ENCODE measurements at places on chromosomes 3 and 15. TPM values are rescaled to one million over a fixed set of nuclear protein-coding genes. Genes with fewer than 3 reads are reported as not detected.

Gene C2CD4A
- not detected for polyA plus RNA-seq

GRCh38 chr3:141078200-141078599 is 27.1 kb downstream of the SPSB4 start:
- DNase-seq: no peak

Gene ASB14
- polyA plus RNA-seq: 1.9 TPM

Gene RAB27A
- 45.9 TPM for polyA plus RNA-seq

Gene GPR149
- not detected for polyA plus RNA-seq

GRCh38 chr3:46013316-46014094 is 13.8 kb downstream of the XCR1 start:
- DNase-seq: no peak

GRCh38 chr3:122992676-122993075 is 34.9 kb downstream of the SEMA5B start:
- DNase-seq: no peak

DNA sequence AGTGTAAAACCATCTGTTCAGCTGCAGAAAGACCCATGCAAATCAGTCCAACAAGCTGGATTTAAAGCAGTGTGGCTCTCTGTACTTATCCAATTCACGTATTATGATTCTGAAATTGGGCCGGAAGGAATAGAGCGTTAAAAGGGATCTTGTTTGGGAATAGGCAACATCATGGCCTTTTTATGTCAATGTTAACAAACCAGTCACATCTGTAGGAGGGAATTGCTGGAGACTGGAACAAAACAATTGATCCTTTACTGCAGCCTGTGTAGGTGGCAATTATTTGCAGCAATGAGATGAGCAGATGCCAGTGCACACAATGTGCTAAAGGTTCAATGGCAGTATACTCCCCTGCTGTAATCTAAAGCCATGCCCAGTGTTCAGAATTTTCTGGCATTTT is 887.4 kb upstream of the ROBO1 start:
- DNase-seq: no peak

- no peak for DNase-seq
Measured at GRCh38 chr3:190004656-190005055, 116.0 kb downstream of the P3H2 start.

GRCh38 chr3:61848885-61849284 is 287.5 kb downstream of the PTPRG start:
- DNase-seq: peak; percentile 67

- no peak for DNase-seq
Measured at GRCh38 chr15:44782516-44782915, 46.2 kb downstream of the TRIM69 start.

- no peak for DNase-seq
Measured at GRCh38 chr3:25386686-25387255, 41.3 kb upstream of the RARB start.

GRCh38 chr3:111769992-111770352 is 89.1 kb upstream of the PHLDB2 start:
- no peak for DNase-seq

GRCh38 chr3:190558796-190559195 is 44.9 kb downstream of the IL1RAP start:
- DNase-seq: no peak

GRCh38 chr3:66454464-66454859 is 46.4 kb downstream of the LRIG1 start:
- no peak for DNase-seq

- DNase-seq: no peak
Measured at GRCh38 chr3:2484162-2485026, 385.7 kb downstream of the CNTN4 start.

Gene THOC7
- polyA plus RNA-seq: 78.4 TPM

Gene SLC6A20
- 0.60 TPM for polyA plus RNA-seq

GRCh38 chr3:11624161-11624560 is 19.6 kb downstream of the VGLL4 start:
- no peak for DNase-seq

Gene BCL2A1
- polyA plus RNA-seq: 0.80 TPM

DNA sequence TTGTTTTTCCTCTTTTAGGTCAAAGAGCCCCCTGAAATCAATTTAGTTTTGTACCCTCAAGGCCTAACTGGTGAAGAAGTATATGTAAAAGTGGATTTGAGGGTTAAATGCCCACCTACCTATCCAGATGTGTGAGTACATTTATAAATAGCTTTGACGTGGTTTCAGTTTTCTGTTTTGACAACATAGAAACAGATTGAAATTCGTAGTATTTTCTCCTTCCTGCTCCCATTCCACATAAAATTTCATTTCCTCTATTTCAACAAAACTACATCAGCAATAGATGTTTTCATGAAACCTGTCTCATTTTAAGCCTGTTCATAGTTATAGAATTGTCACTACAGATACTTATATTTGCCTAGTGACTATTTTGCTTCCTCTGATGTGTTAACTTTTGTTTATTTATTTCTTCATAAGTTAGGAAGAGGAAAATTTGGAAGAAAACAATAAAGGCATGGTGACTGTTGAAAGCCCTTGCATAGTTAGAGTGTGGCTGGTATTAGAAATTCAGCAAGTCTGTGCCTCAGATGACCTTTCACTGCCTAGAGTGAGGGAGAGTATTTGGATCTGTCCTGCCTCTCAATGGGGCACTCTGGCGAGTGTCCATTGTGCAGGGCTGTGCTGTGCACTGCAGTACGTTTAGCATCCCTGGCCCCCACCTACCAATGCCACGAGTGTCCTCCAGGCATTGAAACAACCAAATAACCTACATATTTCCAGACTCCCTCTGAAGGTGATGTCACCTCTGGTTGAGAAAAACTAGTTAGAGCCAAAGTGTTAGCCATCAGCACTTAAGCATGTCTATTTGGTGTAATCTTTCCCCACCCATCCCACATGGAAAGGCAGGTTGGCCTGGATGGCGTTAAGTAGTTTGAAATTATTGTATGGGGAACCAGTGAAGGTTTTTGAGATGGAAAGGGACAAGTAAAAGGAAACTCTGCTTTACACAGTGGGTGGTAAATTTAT is 5.9 kb downstream of the EIF2AK4 start:
- DNase-seq: no peak

GRCh38 chr3:3461317-3461716 is 281.8 kb upstream of the CRBN start:
- DNase-seq: no peak

GRCh38 chr3:57252404-57252803 is 24.9 kb downstream of the APPL1 start:
- DNase-seq: no peak

Gene ZBBX
- polyA plus RNA-seq: 10.3 TPM

Gene CFAP91
- 11.9 TPM for polyA plus RNA-seq

Gene IL17RC
- polyA plus RNA-seq: 46.3 TPM

DNA sequence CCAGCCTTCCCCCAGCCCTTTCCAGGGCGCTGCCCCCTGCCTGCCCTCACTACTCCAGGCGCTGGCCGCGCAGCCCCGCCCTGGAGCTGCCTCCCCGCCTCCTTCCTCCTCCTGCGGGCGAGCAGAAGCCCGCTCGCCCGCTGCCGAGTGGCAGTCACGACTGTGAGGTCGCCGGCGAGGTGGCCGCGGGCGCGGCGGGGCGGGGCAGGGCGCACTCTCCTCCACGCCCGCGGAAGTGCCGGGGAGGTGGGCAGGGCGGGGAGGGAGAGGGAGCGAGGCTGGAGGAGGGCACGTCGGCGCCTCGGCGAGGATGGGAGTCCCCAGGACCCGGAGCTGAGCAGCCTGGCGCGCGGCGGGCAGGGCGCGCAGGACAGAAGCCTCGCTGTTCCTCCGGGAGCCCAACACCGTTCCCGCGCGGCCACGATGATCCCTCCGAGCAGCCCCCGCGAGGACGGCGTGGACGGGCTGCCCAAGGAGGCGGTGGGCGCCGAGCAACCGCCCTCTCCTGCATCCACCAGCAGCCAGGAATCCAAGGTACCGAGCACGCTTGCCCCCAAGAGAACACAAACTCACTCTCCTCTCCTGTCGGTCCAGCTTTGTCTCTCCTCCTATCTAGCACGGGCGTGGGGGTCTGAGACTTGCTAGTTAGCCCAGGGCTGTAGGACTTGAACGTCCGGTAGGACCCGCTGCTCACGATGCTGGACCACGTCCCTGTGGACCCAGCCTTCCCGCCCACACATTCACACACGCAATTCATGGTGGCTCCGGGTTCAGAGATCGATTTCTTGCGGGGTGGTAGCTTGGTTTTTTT is at the start of gene STAC:
TSS of gene STAC (plus strand) at position 284 of the 811 bp plus-strand sequence. CDS start at position 424, 140 bp downstream.
- no peak for DNase-seq

DNA sequence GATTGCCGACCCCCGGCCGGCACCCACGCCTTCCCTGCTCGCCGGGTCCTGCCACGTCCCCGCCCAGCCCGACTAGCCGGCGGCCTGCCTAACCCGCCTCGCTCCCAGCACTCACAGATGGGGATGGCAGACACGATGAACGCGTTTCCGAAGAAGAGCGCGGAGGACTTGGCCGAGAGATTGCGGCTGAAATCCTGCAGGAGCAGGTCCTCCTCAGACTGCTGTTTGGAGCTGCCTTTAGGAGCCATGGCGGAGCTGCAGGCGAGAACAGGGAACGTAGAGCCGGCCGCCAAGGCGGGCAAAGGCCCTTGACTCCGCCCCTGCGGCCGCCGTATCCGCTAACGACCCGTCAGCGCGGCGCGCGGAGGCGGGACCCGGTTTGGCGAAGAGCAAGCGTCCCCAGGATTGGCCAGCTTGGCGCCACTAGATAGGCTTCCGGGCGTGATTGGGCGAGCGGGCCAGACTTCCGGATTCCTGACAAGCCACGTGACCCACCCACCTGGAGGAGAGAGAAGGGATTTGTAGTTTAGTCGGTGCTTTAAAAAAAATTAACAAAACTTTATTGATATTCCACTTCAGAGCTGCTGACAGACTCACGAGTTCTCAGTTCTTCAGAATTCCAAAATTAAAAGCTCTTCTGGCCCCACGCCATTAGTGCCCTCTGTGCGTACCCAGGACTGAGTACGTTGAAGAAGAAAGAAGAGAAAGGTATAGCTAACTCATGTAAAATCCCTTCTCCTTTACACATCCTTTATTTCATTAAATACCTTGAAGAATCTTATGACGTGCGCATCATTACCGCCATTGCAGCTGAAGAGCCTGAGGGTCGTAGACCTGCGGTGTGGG is at the start of gene SSR3:
TSS of gene SSR3 (minus strand) at position 276 of the 846 bp plus-strand sequence. CDS start at position 248, 28 bp downstream.
- DNase-seq: peak; percentile 98

Gene C3orf38
- polyA plus RNA-seq: 26.1 TPM

- DNase-seq: peak; percentile 82
Measured at GRCh38 chr15:40104865-40105516, 3.7 kb downstream of the BMF start.

Measured in right lung (tissue), 10 donors.